ENCODE measurements at places on chromosomes 16 and 17.

DNA sequence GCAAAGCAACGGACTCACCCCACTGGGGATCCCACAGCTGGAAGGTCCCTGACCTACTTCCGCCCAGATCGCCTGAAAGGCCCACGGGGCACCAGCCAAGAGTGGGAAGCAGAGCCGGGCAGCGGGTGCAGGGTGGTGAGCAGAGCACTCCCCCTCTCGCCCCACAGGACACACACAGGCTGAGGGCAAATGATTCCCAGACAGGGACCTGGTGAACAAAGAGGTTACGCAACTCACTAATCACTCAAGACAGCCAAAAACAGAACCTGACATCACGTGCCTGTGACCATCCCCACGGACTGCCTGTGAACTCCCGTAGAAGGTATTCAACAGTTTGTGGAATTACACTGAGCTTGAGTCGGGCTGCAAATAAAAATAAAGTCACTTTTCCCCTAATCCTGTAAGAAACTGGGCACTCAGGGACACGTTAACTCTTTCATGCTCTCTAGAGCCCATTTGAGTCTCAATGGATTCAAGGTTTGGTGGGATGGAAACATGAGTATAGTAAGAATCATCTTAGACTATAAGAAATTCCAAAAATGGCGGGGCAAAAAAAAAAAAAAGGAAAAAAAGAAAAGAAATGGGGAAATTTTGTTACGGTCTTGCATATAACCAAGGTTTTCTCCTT is 396.1 kb downstream of the SOX9 start:
- peak; percentile 56 for DNase-seq

- no peak for DNase-seq
Observed at GRCh38 chr16:9103546-9103945, 12.1 kb downstream of the HAPSTR1 start.

- no peak for DNase-seq
Observed at GRCh38 chr17:77935121-77935571, 23.4 kb upstream of the TNRC6C start.

GRCh38 chr17:16486373-16487250 is 5.4 kb downstream of the LRRC75A start:
- peak; percentile 93 for DNase-seq

DNA sequence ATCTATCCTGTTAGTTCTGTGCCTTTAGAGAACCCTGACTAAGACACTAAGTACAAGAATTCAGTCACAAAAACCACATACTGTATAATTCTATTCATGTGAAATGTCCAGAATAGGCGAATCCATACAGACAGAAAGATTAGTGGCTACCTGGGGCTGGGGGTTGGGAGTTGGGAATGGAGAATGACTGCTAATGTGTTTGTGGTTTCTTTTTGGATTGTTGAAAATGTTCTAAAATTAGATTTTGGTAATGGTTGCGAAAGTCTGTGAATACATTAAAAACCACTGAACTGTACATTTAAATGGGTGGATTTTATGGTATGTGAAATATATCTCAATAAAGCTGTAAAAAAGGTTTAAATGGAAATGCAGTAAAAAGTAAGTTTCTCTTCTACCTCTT is 80.4 kb upstream of the AKTIP start:
- DNase-seq = no peak

- DNase-seq = peak; percentile 59
Observed at GRCh38 chr16:53821487-53821886, 117.5 kb downstream of the FTO start.

DNA sequence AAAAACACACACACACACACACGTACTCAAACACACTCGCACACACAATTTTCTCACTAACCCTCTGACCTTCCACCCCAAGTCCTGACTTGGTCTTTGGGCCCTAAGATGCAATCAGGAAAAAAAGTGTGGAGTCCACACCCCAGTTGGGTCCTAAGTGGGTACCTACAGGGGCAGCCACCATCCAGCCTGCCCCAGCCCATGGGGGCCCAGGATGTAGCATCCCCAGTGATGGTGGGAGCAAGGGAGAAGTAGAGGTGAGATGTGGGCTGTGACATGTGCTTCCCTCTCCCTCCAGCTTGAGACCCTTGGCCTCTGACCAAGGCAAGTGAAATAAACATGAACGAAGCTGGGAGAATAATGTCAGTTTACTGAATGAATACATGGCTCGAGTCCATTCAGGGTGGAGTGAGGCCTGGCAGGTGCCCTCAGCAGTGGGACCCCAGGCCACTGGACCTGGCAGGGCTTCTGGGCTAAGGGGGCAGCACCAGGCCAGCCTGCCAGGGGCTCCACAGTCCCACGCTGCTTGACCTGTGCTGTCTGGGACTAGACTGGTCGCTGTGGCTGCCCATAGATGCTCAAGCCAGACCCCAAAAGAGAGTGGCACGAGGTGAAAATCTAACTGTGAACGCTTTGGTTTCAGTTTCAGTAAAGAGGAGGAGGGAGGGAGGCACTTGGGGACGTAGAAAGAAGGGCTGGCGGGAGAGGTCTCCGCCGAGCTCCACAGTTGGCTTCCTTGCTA is 73.7 kb downstream of the MRC2 start:
- DNase-seq = no peak

All from M059J (cell line).